ENCODE measurements at places on chromosomes 11 and 22. TPM values are rescaled to one million over a fixed set of nuclear protein-coding genes. Genes with fewer than 3 reads are reported as not detected.

DNA sequence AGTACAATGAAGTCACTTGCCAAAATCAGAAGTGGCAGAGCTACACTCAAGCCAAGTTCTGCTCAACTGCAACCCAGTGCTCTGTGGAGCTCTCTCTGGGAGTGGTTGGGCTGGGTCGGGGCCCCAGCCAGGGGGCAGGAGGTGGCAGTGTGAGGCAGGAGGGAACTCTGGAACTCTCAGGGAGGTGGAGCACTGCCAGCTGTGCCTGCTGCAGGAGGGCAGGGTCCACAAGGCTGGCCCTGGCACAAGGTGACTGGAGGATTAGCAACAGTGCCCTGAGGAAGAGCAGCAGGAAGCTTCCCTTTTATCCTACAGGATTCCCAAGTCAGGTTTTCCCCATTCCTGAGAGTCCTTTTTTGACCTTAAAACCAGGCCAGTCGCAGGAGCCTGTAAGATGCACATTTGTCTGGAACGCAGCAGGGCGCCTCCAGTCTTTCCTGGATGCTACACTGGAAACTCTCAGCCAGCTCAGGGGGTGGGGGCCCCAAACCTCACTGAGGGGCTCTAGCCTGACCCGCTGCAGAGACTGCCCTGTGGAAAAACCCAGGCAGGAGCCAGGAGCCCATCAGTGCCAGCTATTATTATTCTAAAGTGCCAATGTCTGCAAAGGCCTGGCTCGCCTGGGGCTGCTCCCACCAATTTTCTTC lies 31.8 kb downstream of the DKK3 start:
- DNase-seq: no peak

DNA sequence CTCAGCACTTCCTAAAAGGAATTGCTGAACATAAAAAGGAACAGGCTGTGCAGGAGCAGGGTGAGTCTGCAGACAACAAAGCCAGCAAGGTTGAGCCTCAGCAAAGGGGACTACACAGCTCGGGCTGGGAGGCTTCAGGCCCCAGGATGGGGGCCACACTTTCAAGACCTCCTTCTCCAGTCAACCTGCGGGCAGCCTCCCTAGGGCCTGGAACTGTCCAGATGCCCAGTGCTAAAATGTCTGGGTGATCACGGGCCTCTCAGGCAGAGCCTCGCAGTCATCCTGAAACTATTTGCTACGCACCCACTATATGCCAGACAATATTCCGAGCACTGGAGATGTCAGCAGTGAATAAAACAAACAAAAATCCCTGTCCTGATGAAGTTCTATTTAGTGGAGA lies 3.9 kb upstream of the NEFH start:
- DNase-seq: no peak

GRCh38 chr11:1401656-1402221 lies 12.0 kb downstream of the BRSK2 start:
- DNase-seq: peak; percentile 46

DNA sequence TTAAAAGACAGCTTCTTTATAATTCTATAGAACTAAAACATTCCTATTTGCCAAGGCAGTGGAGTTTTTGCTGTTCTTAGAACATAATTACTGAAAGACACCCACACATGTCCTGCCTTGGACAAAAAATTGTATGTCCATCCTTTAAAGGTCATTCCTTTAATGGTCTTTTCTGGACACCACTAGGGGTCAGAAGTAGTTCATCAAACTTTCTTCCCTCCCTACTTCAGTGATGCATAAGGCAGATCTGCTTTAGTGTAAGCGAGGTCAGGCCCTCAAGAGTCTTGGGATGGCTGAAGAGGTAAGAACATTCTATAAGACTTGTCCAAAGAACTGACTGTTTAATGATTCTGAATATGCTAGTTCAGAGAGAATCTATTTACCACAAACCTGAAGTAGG lies 4.3 kb upstream of the OR51V1 start:
- DNase-seq: no peak

- no peak for DNase-seq
Observed at GRCh38 chr11:1271002-1271401, 38.4 kb downstream of the TOLLIP start.

- no peak for DNase-seq
Observed at GRCh38 chr11:3022982-3023381, 30.9 kb upstream of the NAP1L4 start.

- DNase-seq: no peak
Observed at GRCh38 chr22:45516923-45517675, 14.4 kb downstream of the FBLN1 start.

DNA sequence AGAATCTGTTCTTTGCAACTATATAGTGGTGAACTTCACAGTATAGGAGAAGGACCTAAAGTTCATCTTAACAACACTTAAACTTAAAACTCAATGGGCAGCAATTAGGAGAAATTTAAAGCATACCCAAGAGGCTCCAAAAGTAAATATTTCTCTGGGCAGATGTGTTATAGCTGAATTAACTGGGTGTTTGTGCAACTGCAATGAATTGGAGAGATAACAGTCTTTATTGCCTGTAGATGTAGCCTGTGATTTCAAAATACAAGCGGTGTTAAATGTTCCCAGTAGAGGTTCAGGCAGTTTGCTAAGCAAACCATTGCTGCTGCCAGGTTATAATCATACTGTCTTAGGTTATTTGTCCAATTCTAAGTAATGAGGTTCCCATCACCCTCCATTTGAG lies 294.1 kb upstream of the MTNR1B start:
- no peak for DNase-seq

- DNase-seq: no peak
Observed at GRCh38 chr11:76628408-76628947, 42.1 kb downstream of the LRRC32 start.

DNA sequence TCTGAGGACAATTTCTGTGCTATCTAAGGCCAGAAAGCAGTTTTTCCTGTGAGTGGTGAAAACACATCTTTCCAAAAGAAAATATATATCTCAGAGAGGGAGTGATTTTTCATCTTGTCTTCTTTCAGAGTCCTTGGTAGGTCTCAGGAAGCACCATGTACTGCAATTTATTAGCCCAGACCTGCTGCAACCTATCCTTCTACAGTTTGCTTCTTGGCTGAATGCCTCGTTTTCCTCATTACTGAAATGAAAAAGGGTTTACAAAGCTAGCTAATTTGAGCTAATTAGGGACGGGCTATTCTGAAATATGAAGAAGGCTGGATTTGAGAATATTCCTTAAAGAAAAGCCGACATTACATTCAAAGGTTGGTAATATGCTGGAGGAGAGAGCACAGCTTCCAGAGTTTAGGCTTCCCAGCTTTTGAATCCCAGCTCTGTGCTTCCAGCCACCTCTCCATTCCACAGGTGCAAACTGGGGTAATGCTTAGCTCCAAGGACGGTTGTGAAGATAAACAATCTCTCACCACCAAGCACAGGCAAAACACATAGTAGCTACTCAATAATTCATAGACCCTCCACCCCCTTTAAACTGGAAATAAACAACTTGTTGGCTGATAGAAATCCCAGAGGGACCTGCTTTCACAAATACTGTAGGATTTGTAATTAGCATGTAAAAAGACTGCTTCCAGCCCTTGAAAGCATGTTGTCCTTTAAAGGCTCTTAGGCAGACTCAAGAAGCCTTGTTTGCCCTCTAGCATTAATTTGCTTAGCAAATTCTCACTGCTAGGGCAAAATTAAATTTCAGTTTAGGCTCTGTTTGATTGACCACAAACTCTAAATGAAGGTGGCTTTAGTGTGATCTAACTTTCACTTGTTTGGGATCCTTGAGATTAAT lies 24.5 kb upstream of the SESN3 start:
- no peak for DNase-seq

GRCh38 chr11:14255238-14255534 lies 103.8 kb downstream of the RRAS2 start:
- no peak for DNase-seq

DNA sequence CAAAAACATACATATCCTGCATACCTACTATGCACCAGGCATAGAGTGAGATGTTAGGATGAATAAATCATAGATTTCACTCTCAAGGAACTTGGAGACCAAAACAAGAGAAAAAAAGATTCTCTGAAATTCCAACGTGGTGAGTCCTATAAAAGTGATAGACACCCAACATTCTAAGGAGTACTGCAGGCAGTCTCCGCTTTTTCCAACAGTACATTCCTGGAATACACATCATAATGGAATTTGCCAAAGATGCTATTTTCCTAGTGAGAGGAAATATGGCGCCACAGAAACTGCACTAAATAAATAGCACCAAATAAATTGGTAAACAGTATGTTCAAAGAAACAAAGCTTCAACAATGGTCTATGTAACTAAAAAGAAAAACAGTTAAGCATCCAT lies 6.0 kb downstream of the TMEM123 start:
- no peak for DNase-seq

DNA sequence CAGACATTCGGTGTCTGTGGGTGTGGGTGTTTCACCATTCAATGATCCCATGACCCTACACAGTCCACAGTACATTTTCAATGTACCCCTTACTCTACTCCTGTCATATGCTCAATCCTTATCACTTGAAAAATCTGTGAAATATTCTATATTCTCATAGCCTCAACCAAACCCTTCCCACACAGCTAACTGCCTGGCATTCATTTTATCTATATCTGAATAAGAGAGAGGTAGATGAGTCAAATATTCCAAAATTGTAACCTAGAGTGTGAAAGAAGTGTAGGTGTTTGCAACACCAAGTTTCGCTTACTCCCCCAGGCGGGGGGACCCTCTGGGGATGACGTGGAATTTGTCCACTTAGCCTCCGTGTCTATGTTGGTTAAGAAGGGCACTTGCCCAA lies 354.8 kb downstream of the ETS1 start:
- DNase-seq: no peak

DNA sequence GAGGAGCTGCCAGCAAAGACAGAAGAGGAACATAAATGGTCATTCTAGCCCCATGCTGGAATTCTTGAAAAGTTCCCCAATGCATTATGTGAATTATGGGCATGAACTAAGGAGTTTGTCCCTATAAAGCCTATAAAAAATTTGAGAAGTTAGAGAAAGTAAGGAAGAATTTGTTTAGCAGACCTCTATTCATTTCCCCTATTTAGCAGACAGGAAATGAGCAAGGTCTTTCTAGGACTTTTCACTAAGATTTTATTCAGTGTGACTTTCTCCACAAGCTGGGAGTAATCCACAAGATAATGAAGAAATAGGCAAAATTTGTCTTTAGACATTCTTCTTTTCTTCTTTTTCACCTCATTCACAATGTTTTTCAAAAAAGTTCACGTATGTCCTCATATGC lies 20.0 kb downstream of the PRRG4 start:
- DNase-seq: no peak

DNA sequence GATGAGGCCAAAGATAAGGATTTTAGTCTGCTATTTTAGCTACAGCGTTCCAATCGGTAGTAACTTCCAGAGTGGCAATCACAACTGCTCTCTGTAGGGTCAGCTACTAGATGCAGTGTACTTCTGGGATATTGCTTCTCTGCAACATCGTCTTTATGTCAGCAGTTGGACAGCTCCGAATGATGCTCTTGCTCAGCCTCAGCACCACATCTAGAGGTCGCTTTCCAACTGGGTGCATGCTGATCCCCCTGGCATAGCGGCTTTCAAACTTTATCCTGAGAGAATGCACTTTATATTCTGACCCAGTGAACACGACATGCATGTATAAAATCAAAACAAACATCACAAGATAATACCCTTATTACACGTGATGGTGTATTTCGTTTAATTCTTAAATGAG lies 219.6 kb downstream of the C11orf87 start:
- no peak for DNase-seq

DNA sequence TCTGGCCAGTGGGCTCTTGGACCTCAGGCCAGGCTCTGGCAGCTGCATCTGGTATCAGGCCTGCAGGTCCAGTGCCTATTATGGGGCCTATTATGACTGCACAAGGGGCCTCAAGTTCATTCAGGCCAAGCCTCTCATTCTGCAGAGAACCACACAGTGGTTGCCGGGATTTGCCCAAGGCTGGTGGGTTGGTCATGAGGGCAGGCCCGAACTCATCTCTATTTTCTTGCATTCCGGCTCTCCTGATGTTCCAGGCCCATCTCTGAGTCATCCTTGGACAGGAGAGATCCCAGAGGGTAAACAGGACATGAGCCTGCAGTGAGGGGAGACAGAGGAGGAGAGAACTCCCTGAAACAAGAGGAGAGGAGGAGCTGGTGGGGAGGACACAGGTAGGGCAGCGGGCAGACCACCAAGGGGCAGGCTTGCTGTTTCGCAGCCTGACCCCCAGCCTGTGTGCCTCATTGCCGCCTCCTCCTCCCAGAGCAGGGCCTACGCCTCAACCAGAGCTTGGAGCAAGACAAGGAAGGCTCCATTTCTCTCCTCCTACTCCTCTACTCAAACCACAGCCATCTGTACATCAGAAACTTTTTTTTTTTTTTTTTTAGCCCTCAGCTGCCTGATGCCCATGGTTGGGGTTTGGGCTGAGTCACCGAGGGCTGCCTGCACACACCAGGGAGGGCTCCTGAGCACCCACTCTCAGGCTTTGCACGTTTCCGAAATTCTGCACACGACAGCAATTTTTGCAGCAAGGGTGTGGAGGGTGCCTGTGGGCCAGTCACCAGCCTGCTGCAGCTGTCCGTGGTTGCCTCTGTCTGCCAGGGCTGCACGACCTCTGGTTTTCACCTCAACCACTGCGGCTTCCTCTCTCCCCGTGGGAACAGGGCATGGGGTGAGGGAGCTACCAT lies 12.7 kb upstream of the TREH start:
- peak; percentile 52 for DNase-seq

- DNase-seq: no peak
Observed at GRCh38 chr22:28589102-28589750, 90.4 kb downstream of the TTC28 start.

DNA sequence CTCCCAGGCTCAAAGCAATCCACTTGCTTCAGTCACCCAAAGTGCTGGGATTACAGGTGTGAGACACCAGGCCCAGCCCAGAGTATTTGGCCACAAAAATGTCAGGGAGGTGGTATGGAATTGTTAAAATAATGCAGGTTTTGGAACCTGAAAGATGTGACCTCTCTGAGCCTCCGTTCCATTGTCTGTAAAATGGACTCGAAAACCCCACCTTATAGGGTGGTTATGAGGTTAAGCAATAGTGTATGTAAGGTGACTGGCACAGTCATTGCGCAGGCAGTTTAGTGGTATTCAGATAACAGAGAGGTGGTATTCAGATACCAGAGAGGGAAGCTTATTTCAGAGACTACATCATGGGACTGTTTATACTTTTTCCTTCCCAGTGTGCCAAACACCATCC lies 52.5 kb upstream of the PRSS23 start:
- DNase-seq: no peak

DNA sequence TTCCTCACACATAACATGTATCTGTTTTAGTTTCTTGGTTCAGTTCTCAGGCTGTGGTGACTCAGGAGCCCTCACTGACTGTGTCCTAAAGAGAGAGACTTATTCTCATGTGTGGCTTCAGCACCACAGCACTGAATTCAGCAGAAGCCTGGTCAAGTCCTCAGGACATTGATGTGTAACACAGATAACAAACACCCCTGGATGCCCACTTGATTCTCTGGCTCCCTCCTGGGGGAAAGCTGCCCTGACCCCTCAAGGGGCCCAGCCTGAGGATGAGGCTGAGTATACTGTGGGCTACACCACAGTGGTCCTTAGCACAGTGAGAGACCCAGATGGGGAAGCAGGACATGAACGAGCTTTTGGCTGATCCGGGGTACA lies 87.2 kb upstream of the VPREB1 start:
- no peak for DNase-seq

- no peak for DNase-seq
Observed at GRCh38 chr11:131632971-131633370, 262.6 kb downstream of the NTM start.

- DNase-seq: no peak
Observed at GRCh38 chr11:57781529-57781943, 19.9 kb downstream of the CTNND1 start.

Gene SAMM50
- total RNA-seq: 29.7 TPM

Gene NARS2
- total RNA-seq: 8.8 TPM

Gene MAPK8IP1
- total RNA-seq: 21.5 TPM

Gene TMPRSS13
- total RNA-seq: 1.8 TPM

Gene CDCA5
- 3.8 TPM for total RNA-seq

Gene MMP3
- total RNA-seq: not detected

Gene RANGAP1
- total RNA-seq: 54.2 TPM

Gene MMP7
- total RNA-seq: not detected
